ENCODE measurements at places on chromosomes 7 and 10. TPM values are rescaled to one million over a fixed set of nuclear protein-coding genes. Genes with fewer than 3 reads are reported as not detected.

The CYP3A5 gene
- 0.11 TPM for total RNA-seq

The CYP17A1 gene
- not detected for total RNA-seq

The NUDT13 gene
- 1.3 TPM for total RNA-seq

The LRGUK gene
- total RNA-seq: 0.57 TPM

The VSTM2A gene
- total RNA-seq: 0.88 TPM

The PHYHIPL gene
- not detected for total RNA-seq

The NPFFR1 gene
- total RNA-seq: not detected

The CALCR gene
- total RNA-seq: not detected

The DLX5 gene
- not detected for total RNA-seq

The PLPP4 gene
- total RNA-seq: 3.2 TPM

The SLC26A5 gene
- not detected for total RNA-seq

The STEAP1 gene
- total RNA-seq: 5.6 TPM

The DYNC1I1 gene
- total RNA-seq: 3.7 TPM

The CHCHD2 gene
- total RNA-seq: 554 TPM

The LRRC4 gene
- total RNA-seq: not detected

The COL28A1 gene
- total RNA-seq: not detected

The TRPV6 gene
- not detected for total RNA-seq

The SEMA4G gene
- total RNA-seq: 2.4 TPM

The SPDYE1 gene
- not detected for total RNA-seq

The ANKRD30A gene
- total RNA-seq: 7.1 TPM

The PHKG1 gene
- total RNA-seq: not detected

The STRIP2 gene
- 7.6 TPM for total RNA-seq

The ADAM12 gene
- total RNA-seq: 2.2 TPM

The FAS gene
- 7.3 TPM for total RNA-seq

The EPHB6 gene
- total RNA-seq: not detected

The CC2D2B gene
- not detected for total RNA-seq

The BHLHA15 gene
- total RNA-seq: 0.64 TPM

The EN2 gene
- 5.5 TPM for total RNA-seq

The PNLIPRP2 gene
- total RNA-seq: not detected

The ADIRF gene
- 0.64 TPM for total RNA-seq

The PAX4 gene
- not detected for total RNA-seq

The PCDH15 gene
- total RNA-seq: 0.68 TPM

The RPEL1 gene
- total RNA-seq: not detected

The FAM107B gene
- total RNA-seq: 9.2 TPM

The ZPBP gene
- not detected for total RNA-seq

The HNRNPF gene
- 284 TPM for total RNA-seq

The MYO1G gene
- total RNA-seq: 0.13 TPM

The AGMO gene
- total RNA-seq: 11.9 TPM

The HGF gene
- not detected for total RNA-seq

The DKK1 gene
- total RNA-seq: 35.2 TPM

The ERVW-1 gene
- total RNA-seq: not detected

The MALRD1 gene
- 0.11 TPM for total RNA-seq

The FAM13C gene
- total RNA-seq: 0.16 TPM

The COBL gene
- 5.0 TPM for total RNA-seq

The SSMEM1 gene
- total RNA-seq: not detected

The TET1 gene
- 1.3 TPM for total RNA-seq

The CCL24 gene
- total RNA-seq: not detected

The TACR2 gene
- total RNA-seq: not detected

The PRSS2 gene
- not detected for total RNA-seq
